ENCODE measurements at places on chromosomes 16 and 17.

GRCh38 chr17:71251276-71251675, 869.5 kb upstream of the SOX9 start:
- no peak for DNase-seq

GRCh38 chr17:522919-523318, 170.3 kb upstream of the RPH3AL start:
- no peak for DNase-seq

DNA sequence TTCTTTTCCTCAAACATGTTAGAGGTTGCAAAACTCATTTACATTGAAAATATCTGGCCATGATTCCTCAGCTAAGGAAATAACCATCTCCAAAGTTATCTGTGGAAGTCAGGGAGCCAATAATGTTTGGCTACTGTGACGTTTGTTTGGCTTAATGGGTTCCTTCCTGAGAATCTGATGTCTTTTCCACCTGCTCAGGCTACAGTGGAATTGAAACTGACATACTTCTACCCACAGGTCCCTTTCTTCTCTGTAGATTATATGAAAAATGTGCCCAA, 221.1 kb upstream of the XYLT1 start:
- DNase-seq: no peak

GRCh38 chr17:34926661-34927060, 34.6 kb downstream of the CCT6B start:
- DNase-seq: no peak

DNA sequence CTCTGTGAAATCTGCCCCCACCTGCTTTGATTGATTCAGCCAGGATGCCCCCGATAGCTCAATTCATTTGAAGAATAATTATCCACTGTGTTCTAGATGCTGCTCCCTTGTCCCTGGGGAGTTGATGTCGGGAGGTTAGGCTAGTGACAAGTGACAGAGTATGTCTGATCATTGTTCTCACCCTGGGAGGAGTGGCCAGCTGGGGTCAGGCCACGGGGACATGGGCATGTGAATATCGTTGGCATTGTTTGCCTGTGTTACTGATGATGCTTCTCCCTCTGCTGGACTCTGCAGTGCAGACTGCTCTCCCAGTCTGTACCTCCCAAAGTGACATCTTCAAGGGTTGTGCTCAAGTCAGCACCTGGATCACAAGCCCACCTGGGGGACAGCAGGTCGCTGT, 89.9 kb upstream of the C16orf82 start:
- no peak for DNase-seq

DNA sequence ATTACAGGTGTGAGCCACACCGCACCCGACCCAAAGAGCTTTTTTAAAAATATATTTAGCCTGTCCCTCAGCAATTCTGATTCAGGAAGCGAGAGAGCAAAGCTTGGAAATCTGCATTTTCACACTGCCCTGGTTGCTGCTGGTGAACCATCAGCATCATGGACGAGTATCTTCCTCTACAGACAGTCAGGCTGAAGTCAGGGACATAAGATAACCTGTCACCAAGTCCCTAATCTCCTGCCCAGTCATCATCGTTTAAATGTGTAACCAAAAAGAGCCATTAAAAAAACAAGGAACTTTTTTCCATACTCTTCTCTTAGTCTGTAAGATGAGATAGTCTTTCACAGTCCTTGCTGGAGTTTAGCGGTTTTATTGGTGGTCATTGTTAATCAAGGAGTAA, 6.7 kb downstream of the PMM2 start:
- no peak for DNase-seq

DNA sequence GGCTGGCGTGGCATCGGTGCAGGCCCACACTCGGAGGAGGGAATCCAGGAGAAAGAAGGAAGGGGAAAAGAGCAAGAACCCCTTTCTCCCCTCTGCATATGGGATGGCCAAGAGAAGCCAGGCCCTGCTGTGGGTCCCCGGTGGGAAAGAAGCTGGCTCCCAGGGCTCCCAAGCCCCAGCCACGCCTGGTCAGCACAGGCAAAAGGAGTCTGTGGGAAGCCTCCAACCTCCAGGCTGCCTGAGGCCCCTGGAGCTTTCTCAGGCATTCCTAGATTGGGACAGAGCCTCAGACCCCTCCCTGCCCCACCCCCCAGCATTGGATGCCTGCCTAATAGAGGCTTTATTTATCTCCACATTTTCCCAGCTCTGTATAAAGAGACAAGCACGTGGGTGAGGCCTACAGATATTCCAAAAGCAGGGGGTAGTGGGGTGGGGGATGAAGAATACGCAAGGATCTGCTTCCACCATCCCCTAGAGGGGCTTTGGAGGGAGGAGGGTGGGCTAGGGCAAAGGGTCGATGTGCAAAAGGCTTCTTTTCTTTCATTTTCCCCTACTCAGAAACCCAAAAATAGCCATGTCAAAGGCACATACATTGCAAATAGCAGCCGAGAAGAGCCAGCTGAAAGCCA, 56.4 kb downstream of the MPRIP start:
- DNase-seq: no peak

GRCh38 chr17:41734949-41735313, 488 bp upstream of the HAP1 start:
- no peak for DNase-seq

Measured in stimulated activated effector memory CD8-positive, alpha-beta T cell treated with anti-CD3 and anti-CD28 coated beads, Interleukin-12 subunit alpha, Interleukin-12 subunit beta, amount 100 ng/mL, for 72 hours (primary cell).